ENCODE measurements at places on chromosomes 3 and 15. TPM values are rescaled to one million over a fixed set of nuclear protein-coding genes. Genes with fewer than 3 reads are reported as not detected.

CCR3 gene
- not detected for total RNA-seq

C3orf20 gene
- total RNA-seq: not detected

GPR160 gene
- total RNA-seq: 0.23 TPM

CHRFAM7A gene
- not detected for total RNA-seq

ADAMTS7 gene
- total RNA-seq: 0.42 TPM

TPRG1 gene
- total RNA-seq: not detected

ARHGEF3 gene
- total RNA-seq: 4.7 TPM

PLA2G4E gene
- total RNA-seq: not detected

WNT5A gene
- 338 TPM for total RNA-seq

KBTBD13 gene
- not detected for total RNA-seq

CAV3 gene
- total RNA-seq: 0.59 TPM

RLBP1 gene
- total RNA-seq: not detected

MCTP2 gene
- 0.63 TPM for total RNA-seq

- no peak for DNase-seq
Observed at GRCh38 chr3:190430906-190431305, 18.8 kb downstream of the TMEM207 start.

GRCh38 chr15:77904436-77904821 lies 173.1 kb downstream of the TBC1D2B start:
- DNase-seq: no peak

DNA sequence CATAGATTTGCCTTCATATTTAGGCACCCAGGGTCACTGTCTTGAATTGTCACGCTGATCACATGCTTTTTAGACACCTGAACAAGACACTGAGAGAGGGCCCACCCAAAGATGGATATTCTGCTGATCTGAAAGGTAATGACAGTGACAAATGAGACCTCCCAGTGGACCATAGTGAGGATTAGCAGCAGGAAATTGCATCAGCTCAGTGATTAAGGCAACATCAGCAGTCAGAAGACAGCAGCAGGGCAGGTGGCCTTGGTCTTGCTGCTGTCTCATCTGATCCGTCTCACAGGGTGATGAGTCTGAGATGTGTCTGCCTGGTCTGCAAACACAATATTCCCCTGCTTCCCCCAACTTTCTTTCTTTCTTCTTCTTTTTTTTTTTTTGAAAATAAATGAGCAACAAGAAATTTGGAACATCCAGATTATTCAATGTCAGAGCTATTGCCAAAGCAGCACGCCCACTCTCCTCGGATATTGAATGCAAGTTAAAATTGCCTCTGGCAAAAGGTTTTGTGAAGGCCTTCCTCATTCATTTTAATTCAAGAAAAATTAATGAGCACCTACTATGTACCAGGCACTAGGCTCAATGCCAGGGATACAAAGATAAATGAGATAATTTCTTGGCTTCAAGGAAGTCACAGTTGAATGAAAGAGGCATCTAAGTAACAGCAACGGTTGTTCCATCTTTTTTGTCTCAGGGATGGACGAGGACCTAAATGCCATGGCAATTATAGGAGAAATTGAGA lies 14.1 kb downstream of the OTOL1 start:
- DNase-seq: no peak

DNA sequence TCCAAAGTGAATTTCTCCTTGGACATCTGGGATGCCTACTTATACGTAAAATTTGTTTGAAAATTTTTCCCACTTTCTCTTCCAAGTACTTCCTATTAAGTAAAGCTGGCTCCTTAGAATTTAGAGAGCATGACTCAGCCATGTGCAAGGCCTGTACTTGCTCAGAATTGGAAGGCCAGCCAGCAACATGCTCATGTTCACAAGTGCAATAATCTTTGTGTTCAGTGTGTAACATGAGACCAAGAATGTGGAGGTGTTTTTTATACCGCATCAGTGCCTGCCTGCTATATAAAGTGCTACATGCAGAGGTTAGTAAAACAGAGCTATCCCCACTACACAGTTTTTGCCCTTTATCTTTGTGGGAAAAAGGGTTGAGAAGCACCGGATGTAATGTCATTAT lies 151.9 kb upstream of the FEZF2 start:
- DNase-seq: no peak

- DNase-seq: no peak
Observed at GRCh38 chr3:100971798-100972197, 21.4 kb downstream of the ABI3BP start.

GRCh38 chr3:69013253-69014021 lies at the start of gene EOGT:
TSS of gene EOGT (minus strand) at chr3:69013684. CDS start at chr3:69009846, 3,838 bp downstream.
- DNase-seq: peak; percentile 80

DNA sequence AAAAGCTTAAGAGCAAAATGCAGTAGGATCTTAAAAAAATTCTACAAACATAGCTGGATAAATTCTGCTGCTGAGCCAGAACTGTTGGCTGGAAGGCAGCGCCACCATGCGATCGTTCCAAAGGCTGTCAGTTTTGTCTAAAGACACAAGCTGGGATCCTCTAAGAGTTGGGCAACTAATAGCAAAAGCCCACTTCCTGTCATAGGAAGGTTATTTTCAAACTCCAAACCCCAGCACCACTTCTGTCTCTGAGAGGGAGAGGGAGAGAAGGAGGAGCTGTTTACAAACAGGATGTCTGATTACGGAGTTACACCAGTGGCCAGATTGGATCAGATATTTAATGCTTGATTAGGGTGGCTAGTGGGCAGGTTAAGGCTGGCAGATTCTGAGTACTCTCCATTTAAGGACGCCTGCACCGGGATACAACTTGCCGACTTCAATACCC lies 44.0 kb downstream of the EIF4E3 start:
- peak; percentile 56 for DNase-seq

DNA sequence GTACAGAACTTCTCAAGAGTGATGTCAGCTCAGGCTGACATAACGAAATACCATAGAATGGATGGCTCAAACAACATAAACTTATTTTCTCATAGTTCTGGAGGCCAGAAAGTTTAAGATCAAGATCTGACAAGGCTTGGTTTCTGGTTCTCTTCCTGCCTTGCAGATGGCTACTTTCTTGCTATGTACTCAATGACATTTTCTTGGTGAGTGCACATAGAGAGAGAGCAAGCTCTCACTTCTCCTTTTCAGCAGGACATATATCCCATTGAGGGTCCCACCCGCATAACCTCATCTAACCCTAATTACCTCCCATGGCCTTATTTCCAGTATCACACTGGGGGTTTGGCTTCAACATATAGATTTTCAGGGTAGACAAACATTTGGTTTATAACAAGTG lies 1072.1 kb downstream of the PLOD2 start:
- no peak for DNase-seq

DNA sequence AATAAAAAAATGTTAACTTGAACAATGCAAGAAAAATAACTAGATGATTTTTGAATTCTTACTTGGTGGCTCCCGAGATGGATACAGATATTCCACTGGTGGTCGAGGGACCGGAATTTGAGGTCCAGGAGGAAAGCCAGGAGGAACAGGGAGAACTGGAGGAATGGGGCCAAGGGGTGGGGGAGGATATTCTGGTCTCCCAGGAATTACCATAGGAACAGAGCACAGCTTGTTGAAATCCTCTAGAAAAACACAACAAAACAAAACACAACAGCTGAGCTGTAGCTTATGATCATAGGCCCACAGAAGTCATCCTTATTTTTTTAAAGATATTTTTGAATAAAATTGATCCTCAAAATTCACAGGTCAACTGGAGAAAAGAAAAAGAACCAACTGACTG lies 129.4 kb downstream of the FBN1 start:
- DNase-seq: no peak

DNA sequence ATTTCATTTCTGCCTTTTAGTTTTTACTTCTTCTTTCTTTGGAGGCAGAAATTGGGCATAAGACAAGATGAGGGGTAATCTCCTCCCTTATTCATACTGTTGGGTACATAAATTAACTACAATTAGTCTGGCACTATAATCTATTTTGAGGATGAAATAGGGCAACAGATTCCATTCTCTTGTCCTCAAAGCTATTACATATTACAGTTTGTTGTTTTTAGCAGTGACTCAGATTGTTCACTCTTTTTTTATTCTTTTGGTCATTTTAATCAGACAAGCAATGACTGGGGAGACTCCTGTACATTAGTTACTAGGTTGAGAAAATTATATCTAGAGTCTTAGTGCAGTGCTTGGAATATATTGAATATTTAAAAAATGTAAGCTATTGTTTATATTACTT lies 556.0 kb downstream of the OTOL1 start:
- DNase-seq: peak; percentile 31

DNA sequence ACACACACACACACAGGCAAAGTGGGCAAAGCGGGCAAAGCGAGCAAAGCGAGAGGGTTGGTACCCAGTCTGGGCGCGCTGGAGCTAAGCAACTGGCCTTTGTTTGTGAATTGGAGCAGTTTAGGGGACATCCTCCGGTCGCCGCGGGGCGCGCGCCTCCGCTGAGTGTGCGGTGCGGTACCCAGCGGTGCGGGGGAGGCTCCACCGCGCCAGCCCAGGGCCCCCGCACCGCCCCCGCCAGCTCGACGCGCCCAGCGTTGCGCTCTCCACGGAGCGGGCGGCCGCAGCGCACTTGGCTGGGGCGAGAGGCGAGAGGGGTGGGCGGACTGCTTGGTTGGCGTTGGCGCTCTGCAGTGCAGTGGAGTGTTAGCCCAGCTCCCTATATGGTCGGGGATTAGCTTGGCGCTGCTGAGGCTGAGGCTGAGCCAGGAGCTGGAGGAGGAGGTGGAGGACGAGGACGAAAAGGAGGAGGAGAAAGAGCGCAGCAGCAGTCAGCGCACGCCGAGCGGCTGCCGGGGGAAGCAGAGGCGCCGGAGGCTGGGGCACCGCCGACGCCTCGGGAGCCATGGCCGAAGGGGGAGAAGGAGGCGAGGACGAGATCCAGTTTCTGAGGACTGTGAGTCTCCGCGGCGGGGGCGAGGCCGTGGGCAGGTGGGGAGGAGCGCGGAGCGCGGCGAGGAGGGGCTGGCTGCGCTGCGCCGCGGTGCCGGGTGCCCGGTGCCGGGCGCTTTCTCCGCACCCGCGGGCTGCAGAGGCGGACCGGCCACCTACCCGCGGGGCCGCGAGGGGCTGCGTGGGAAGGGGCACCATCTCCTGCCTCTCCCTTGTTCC lies at the start of gene RYR3:
RYR3 (plus strand) TSS at position 487 of the 831 bp plus-strand sequence; CDS start at position 566, 79 bp downstream.
- DNase-seq: no peak

DNA sequence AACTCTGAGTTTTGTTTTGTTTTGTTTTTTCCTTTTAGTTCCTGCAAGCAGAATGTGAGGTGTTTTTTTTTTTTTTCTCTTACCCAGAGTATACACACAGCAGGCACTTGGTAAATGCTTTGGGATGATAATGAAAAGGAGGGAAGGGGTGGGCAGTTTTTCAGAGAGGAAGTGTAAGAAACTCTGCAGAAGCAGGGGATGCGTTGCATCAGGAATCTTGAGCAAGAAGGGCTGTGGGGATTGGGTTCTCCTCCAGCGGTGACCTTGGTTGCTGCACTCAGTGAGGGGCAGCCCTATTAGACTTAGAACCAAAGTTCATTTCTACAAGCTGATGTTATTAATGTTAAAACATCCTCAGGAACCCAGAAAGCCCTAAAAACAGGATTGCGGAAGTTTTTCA lies 32.2 kb upstream of the TMEM158 start:
- DNase-seq: no peak

- no peak for DNase-seq
Observed at GRCh38 chr3:18389108-18389733, 35.9 kb downstream of the SATB1 start.

GRCh38 chr3:59920822-59921221 lies 871.0 kb upstream of the CFAP20DC start:
- no peak for DNase-seq

- peak; percentile 74 for DNase-seq
Observed at GRCh38 chr3:188266562-188267274, 112.8 kb downstream of the LPP start.

DNA sequence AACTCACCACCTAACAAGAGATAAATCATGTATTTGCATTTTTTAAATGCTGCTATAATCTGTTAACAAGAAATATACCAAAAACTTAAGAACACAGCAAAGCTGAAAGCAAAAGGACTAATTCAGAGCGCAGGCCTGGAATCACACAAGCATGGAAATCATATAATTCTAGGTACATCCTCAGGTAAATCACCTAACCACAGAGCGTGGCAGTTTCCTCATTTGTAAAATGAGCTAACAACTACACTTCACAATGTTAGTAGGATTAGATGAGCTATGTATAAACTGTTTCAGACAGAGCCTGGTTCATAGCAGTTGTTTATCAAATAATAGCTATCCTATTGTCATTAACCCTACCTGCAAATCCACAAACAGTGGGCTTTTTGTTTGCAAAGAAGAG lies 146.4 kb downstream of the ERC2 start:
- DNase-seq: no peak

GRCh38 chr15:56148064-56148463 lies 95.6 kb downstream of the RFX7 start:
- no peak for DNase-seq

- no peak for DNase-seq
Observed at GRCh38 chr3:45482829-45483228, 94.5 kb downstream of the LARS2 start.

DNA sequence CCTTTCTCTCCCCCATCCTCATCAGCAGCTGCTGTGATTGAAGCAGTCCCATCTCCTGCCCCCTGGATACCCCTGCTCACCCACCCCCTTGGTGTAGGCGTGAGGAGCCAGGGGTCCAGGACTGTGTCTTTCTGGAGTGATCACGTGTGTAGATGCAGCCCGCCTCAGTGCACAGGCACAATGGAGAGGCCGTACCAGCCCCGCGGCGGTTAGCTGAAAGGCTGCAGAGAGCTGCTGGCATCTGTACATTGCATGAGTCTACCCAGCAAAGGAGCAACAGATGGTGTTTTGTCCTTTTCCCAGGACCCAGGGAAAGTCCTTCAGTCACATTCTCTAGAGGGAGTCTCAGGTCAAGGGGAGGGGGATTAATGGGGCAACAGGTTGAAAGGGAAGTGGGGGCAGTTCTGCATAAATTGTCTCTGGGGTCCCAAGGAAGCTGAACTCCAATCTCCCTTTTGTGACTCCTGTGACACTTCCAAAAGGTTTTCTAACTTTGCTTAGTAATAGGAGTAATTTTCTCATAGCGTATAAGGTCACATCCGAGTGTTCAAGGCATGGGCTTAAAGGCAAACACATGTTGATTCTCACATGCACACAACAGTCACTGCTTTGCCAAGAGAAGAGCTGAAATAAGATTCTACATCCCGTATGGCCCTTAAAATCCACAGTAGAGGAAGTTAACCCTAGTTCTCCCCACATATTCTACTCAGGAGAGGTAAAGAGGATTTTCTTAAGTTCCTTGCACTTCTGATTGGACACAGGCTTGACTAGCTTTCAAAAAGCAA lies 7.1 kb downstream of the CSPG5 start:
- no peak for DNase-seq

DNA sequence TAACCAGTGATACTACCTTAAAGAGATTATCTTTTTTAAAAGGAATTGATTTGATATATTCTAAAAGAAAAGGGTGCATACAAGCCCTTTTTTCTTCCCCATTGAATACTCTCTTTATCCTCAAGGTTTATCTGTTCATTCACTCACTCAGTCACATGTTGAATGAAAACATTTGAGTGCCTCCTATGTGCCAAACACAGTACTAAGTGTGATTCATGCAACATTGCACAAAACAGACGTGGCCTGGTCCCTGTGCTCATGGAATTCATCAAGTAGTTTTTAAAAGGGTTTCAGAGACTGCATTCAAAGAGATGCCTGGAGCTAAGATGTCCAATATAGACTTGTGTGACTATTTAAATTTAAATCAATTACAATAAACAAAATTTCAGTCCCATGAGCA lies 462.2 kb upstream of the MDFIC2 start:
- no peak for DNase-seq

All from HFFc6 (cell line).